Activated T-helper 9 cell treated with anti-CD3 and anti-CD28 coated beads, Interleukin-2, amount 50 U/mL, for 16 hours (primary cell): ENCODE measurements at places on chromosomes 12 and 14.

GRCh38 chr12:100964028-100964427, 169.5 kb downstream of the ANO4 start:
- no peak for DNase-seq

- no peak for DNase-seq
Observed at GRCh38 chr12:99736760-99737269, 89.3 kb downstream of the GARIN6 start.

GRCh38 chr12:86735851-86736250, 479.7 kb upstream of the MGAT4C start:
- no peak for DNase-seq

DNA sequence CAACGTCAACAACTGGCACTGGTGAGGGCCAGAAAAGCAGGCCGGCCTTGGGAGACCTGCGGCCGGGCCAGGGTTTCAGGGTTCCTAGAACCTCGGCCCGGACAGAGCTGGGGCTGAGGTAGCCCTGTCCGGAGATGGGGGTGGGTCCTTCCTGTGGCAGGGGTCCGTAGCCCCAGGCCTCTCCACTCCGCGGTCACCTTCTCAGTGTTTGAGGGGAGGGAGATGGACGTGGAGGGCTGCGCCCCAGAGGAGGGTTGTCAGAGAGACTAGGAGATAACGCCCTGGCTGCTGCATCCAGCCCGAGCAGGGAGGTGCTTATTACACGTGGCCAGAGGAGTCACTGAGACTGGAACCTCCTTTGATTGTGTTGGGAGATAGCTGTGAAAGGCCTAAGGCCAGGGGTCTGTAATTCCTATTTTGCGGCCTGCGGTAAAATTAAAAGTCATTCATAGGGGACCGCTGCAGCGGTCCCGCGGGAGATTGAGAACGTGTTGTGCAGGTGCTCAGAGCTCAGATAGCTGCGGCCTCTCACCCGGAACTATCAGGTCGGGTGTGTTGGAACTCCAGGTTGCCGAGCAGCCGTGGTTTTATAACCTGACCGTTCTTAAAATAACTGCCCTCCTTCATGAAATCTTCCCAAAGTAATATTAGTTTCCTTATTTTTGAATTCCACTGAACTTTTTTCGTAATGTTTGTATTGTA, 507 bp downstream of the AHSA1 start:
- DNase-seq: peak; percentile 10

DNA sequence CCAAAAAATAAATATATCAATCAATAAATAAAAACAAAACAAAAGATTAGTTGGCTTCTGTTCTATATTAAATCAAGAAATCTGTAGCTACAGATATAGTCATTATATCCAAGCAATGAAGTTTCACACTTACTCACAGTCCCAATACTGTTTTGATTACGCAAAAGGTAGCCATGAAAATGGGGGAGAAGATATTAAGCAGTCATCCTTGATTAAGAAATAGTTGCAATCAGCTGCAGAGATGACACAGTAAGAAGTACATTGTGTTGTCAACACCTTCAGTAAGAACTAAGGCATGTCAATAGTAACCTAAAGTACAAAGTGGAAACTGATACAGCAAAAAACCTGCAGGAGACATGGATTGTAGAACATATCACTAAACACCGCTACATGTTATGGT, 11.0 kb upstream of the RHOJ start:
- DNase-seq: no peak

- DNase-seq: no peak
Observed at GRCh38 chr14:65502676-65503124, 90.2 kb downstream of the FUT8 start.

- no peak for DNase-seq
Observed at GRCh38 chr12:122955156-122955555, 11.1 kb downstream of the ABCB9 start.

GRCh38 chr14:49909016-49909415, 16.1 kb downstream of the ARF6 start:
- DNase-seq: no peak

GRCh38 chr14:87567618-87568295, 425.2 kb downstream of the GALC start:
- DNase-seq: no peak

- no peak for DNase-seq
Observed at GRCh38 chr14:81396113-81396512, 4.0 kb downstream of the STON2 start.

DNA sequence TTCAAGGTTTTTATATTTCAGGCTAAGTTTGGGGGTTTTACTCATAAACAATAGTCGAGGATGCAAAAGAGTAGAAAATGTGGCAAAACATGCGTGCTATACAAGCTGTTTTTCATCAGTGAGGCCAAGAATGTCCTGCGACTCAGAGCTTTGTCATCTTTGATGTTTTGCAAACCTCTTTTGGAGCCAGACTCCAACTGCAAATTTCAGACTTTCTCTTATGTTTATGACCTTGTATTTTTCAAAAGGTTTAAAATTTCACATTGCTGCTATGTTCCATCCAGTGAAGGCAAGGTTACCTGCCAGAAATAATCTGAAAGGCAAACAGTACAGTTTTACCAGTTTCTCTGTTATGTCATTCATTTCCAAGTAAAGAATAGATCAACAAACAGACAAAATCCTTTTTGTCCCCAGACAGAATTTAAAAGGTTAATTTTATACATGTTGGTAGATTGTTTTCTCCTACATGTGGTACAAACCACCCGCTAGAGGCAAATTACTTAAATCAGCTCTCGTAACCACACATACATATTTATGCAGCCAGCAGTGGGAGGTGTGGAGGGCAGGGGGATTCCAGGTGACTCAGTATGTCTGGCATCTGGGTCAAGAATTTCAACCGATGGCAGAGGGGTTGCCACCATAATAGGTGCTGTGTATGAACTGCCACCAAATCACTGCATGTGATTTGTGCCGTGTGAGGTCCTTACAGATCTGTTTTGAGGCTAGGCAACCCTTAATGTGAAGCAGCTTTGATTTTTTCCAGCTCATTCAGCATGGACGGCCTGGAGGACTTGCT, 119.8 kb upstream of the CPM start:
- DNase-seq: peak; percentile 29

DNA sequence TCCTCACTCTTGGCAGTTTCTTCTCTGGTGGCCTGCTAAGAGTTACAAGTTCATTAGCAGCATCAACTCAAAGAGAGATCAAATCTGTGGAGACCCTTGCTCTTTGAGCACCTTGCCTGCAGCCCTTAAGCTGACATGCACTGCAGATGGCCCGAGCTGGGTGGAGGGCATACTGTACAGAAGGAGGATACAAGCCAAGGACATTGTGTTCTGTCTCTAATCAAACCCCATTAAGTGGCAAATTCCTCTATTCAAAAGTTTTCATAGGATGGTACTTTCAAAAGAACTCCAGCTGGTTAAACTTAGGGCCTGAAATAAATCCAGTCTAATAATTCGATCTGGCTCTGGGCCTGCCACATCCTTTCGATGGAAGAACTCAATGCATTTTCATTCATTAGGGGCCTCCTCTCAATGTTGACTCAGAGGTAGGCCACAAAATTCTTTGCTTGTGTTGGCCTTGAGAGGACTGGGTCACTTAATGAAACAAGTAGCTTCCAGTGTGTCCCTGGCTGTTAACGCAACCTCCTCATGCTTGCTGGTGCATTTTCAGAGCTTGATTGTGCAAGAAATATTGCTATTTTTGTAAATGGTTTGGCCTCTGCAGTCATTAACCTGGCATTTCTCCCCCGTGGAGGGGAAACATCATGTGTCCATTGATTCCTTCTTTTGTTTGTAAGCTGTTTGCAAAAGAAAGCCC, 318.2 kb downstream of the NUAK1 start:
- DNase-seq: no peak

DNA sequence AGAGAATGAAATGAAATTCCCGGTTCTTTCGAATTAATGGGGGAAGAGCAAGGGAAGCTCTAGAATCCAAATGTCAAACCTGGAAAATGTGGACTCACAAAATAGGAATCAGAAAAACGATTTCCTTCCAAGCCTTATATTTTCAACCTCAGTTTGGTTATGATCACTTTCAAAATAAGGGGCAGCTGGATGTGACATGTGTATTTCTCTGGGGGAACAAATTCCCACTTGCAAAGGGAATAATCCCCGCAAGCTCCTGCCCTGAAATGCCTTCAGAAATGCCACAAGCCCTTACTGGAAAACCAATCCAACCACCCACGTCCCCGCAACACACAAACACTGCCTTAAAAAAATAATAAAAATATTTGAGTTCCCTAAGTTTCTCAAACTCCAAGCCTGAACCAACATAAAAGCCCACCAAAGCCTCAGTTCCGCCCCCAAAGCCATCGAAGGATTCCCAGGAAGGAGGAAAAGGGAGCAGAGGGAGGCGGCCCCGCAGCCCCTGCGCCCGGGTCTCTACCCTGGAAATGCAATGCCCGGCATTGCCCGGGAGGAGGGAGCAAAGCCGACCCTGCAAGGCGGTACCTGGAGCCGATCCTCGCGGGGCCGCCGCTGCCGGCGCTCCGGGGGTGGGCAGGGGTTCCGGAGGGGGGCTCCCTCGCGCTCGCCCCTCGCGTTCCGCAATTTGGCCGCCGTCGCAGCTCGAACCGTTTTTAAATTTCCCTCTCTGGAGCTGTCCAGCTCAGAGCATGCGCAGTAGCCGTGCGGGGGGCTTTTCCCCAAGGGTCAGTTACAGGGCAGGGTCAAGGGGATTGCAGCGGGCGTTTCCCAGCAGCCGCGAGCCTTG, at the start of gene FOXN4:
Gene FOXN4, minus strand, starts transcription at position 751 of the 847 bp plus-strand sequence. CDS start 963 bp downstream, outside the sequence.
- DNase-seq: no peak

GRCh38 chr12:6062757-6063735, 61.4 kb downstream of the VWF start:
- DNase-seq: no peak

GRCh38 chr12:44526655-44527182, 349.4 kb downstream of the NELL2 start:
- DNase-seq: no peak

DNA sequence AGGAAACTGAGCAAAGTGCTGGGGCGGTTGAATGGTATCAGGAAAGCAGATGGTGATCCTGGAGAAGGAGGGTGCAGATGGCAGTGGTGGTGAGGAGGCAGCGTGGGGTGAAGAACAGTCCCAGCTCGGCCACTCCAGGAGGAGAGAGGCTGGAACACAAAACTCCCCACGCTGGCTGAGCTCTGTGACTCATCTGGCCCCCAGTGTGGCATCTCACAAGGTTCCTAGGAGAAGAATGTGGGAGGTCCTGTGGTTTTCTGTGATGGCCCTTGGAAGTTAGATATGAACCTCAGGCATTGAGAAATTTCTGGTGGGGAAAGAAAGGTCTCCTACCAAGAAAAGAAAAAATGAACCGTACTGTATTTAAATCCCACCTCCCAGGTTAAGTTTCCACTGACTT, 8.0 kb upstream of the NRXN3 start:
- no peak for DNase-seq

DNA sequence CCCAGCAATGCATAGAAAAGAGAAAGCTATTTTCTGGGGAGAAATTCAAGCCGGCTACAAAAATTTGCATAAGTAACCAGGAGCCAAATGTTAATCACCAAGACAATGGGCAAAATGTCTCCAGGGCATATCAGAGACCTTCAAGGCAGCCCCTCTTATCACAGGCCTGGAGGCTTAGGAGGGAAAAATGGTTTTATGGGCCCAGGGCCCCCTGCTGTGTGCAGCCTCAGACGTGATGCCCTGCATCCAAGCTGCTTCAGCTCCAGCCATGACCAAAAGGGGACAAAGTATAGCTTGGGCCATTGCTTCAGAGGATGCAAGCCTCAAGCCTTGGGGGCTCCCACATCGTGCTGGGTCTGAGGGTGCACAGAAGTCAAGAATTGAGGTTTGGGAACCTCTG, 15.8 kb downstream of the TMEM233 start:
- DNase-seq: no peak

DNA sequence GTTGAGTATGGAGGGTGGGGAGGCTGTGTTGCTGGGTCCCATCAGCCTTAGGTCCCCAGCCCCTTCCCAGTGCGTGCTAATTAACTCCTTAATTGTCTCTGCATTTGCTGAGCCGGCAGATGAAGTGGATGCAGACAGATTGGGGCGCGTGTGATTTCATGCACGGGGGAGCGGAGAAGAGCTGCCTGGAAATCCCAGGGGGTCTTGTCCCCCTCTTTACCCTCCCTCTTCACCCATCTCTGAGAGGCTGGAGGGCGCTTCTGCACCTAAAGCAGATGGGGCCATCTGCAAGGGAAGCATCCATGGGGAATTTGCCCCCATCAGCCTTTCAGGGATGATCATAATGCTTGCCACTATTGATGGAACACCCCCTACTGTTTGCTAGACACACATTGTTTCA, 4.4 kb upstream of the ASIC1 start:
- DNase-seq: no peak

DNA sequence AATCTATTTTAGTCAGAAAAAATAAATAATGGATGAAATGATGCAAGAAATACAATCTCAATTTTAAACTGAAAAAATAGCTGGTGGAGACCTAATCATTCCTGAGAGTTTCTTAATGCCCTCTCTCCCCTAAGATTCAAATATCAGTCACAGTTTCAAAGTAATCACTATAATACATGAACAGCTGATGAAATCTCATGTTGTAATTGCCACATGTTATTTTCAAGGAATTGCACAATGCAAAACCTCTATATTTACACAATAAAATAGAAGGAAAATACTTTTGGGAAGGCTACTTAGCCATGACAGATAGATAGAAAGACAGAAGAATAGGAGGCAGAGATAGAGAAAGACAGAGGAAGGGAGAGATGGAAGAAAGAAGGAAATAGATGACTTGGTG, 18.2 kb downstream of the IFNG-AS1 start:
- no peak for DNase-seq

- DNase-seq: no peak
Observed at GRCh38 chr14:60904381-60904780, 76.5 kb downstream of the TRMT5 start.

GRCh38 chr12:124529565-124530276, 37.7 kb downstream of the NCOR2 start:
- no peak for DNase-seq

DNA sequence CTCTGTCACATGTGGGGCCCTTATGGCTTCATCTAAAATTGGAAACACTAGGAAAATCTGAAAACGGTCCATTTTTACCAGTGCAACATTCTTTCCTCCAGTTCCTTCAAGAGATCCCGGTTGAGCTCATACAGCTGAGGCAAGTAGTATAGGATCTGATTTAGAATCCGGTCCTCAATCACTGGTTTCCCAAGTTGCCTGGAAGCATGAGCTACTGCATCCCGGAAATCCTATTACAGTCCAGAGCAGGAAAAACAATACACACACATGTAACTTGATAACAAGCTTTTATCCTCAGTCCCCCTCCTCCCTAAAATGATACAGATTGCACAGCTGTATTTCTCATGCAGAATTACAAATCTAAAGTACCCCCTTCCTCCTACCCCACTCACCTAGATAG, 67.9 kb upstream of the NR2C1 start:
- no peak for DNase-seq

GRCh38 chr12:129119537-129119936, 266.3 kb downstream of the GLT1D1 start:
- no peak for DNase-seq

GRCh38 chr12:68414988-68415387, 82.8 kb upstream of the MDM1 start:
- DNase-seq: no peak

- DNase-seq: no peak
Observed at GRCh38 chr14:87838931-87839330, 154.1 kb downstream of the GALC start.
